ENCODE measurements at places on chromosomes 1 and 21. TPM values are rescaled to one million over a fixed set of nuclear protein-coding genes. Genes with fewer than 3 reads are reported as not detected.

Gene RAB42
- total RNA-seq: 7.4 TPM

Gene PRDM2
- 7.3 TPM for total RNA-seq

Gene RAB25
- not detected for total RNA-seq

Gene S100A7A
- total RNA-seq: not detected

Gene KLF17
- total RNA-seq: under 0.01 TPM

Gene RHEX
- not detected for total RNA-seq

Gene GBP1
- total RNA-seq: 13.6 TPM

Gene ACKR1
- not detected for total RNA-seq

Gene SPOCD1
- total RNA-seq: 29.9 TPM

Gene SH3BGR
- 1.3 TPM for total RNA-seq

Gene IL20
- total RNA-seq: not detected

Gene GJA8
- total RNA-seq: not detected

Gene FAM177B
- not detected for total RNA-seq

Gene KIF26B
- total RNA-seq: 0.59 TPM

Gene C8A
- not detected for total RNA-seq

Gene SIKE1
- 37.2 TPM for total RNA-seq

Measured in bronchus fibroblast of lung (primary cell).